ENCODE measurements at places on chromosomes 1 and 21.

- peak; percentile 27 for DNase-seq
Measured at GRCh38 chr1:94743862-94744261, 76.3 kb upstream of the SLC44A3 start.

DNA sequence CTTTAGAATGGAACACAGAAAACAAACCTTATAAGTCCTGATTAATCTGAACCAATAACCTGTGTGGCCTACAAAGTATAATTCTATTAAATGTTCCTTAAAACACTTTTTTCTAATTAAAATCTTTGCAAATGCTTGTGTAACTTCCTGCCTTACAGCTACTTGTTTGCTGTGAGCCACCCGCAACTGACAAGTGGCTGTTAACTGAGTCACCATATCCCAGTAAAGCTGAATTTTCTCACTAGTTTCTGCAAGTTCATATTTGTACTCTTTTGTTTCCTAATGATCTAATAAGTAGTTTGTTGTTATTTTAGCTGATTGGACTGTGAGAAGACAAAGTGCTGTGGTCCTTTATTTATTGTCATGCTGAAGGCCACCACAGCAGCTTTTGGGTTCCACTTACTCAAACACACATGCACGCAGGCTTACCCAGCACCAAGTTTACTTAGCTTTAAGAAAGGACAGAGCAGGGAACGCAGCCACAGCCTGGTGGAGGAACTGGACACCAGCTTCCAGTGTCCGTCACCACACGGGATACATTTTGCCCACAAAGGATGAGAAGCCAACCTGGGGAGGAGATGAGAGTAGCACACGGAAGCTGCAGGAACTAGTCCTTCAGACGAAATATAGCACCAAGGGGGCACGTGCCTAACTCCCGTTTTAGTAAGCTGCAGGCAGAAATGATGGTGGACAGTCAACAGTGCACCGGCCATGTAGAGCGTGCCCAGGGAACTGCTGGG lies 47.8 kb downstream of the LCA5L start:
- DNase-seq: no peak

DNA sequence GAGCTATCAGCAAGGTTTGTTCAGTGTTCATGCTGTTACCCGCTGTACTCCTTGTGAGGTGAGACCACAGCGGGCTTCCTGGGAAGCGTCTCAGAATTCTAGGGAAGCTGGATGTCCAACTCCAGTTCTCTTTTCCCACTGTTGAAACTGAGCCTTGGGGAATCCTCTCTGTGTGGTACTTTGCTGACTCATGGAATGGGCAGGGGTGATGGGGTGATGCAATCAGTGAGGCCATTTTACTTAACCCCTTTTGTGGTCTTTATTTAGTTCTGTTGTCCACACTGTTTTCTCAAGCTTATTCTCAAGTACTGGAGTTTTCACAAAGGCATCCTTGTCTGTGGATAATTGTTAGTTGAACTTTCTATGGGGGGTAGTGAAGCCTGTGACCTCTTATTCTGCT lies 42.6 kb downstream of the ACKR1 start:
- DNase-seq: no peak

DNA sequence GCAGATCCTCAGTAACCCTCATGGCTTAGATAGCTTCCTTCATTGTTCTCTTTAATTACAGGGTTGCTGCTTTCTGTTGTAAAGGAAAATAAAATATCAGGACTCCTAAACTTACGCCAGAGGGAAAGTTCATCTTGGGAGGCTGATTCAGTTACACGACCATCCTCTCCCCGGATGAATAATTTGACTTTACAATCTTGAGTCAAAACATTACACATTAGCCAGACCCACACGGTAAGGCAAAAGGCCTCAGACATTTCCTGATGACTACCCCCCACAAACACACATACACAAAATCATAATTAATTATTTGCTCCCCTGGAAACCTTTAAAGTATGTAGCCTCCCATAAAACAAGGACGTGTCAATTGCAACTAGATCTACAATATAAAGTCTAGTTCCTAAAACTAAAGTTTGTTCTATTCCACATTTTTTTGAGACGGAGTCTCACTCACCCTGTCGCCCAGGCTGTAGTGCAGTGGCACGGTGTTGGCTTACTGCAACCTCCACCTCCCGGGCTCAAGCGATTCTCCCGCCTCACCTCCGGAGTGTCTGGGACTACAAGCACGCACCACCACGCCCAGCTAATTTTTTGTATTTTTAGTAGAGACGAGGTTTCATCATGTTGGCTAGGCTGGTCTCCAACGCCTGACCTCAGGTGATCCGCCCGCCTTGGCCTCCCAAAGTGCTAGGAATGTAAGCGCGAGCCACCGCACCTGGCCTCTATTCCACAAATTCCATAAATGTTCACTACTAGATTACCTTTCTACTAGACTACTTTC lies 830 bp upstream of the PRDX1 start:
- DNase-seq: no peak

- no peak for DNase-seq
Measured at GRCh38 chr1:214917081-214917635, 165.4 kb upstream of the KCNK2 start.

- DNase-seq: no peak
Measured at GRCh38 chr1:203717120-203717519, 47.9 kb upstream of the LAX1 start.

- no peak for DNase-seq
Measured at GRCh38 chr1:29777522-29777921, 541.2 kb downstream of the PTPRU start.

GRCh38 chr1:64043976-64044375 lies 159.4 kb upstream of the UBE2U start:
- DNase-seq: no peak

DNA sequence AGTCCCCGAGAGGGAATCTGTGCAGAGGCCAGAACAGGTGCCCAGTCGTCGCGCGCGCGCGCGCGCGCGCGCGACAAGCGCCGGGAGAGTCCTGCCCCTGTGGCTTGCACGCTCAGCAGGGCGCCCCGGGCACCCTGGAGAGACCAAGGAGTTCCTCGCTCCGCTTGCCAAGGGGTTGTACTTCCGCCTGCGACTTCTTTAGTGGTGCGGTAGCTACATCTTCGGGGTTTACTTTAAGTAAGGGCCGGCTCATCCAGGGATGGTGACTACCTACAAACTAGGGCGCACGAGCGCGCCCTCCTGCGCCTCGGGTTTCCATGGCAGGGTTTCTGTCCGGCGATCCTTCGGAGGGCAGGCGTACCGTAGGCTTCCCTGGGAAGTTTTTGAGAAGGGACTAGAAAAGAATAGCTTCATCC lies 1.4 kb downstream of the LHX4 start:
- peak; percentile 55 for DNase-seq

DNA sequence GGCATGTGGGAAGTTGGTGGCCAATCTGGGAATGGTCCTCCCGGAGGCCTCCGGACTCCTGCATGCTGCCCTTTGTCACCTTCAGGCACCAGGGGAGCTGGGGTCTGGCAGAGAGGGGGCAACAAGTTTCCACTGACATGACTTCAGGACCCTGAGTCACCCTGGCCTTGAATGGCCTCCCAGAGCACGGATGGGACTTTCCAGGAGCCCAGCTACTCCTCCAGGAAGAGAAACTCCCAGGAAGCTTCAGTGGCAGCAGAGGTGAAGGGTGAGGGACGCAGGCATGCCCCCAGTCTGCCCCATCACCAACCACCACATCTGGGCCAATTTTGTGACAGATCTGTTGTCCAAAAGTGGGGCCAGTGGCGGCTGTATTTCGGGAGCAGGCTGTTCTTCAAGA lies 55.9 kb upstream of the WASF2 start:
- no peak for DNase-seq

DNA sequence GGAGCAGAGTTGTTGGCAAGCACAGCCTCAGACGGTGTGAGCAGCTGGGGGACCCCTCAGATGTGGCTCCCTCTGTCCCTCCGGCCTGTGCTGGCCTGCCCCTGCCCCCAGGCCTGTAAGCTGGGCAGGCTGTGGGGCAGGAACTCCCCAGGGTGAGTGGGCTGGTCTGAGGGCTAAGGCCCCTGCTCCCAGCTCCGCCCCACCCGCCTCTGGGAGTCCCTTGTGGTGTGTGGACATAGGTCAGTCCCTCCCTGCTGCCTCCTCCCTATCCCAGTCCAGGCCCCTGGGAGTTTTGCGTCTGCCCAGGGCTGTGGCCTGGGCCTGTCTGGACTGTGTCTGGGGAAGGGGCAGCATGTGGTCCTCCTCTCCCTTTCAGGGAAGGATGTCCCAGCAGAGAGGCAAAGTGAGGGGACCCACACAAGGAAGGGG lies 3.6 kb upstream of the VWA1 start:
- DNase-seq: no peak

GRCh38 chr1:178137238-178137637 lies 43.3 kb downstream of the RASAL2 start:
- DNase-seq: no peak

GRCh38 chr1:11738096-11738495 lies 2.2 kb downstream of the AGTRAP start:
- DNase-seq: no peak

GRCh38 chr1:177973585-177973984 lies 3.7 kb upstream of the SEC16B start:
- no peak for DNase-seq

Data from testis (tissue), 5 donors.